ENCODE measurements at places on chromosomes 3 and 15. TPM values are rescaled to one million over a fixed set of nuclear protein-coding genes. Genes with fewer than 3 reads are reported as not detected.
A peak's percentile ranks its signal among the peaks of the same experiment; 100 is the strongest.

CAPN3 gene
- 24.2 TPM for polyA plus RNA-seq

- DNase-seq: no peak
Measured at GRCh38 chr15:64990168-64990470, 405 bp upstream of the SPG21 start.

DNA sequence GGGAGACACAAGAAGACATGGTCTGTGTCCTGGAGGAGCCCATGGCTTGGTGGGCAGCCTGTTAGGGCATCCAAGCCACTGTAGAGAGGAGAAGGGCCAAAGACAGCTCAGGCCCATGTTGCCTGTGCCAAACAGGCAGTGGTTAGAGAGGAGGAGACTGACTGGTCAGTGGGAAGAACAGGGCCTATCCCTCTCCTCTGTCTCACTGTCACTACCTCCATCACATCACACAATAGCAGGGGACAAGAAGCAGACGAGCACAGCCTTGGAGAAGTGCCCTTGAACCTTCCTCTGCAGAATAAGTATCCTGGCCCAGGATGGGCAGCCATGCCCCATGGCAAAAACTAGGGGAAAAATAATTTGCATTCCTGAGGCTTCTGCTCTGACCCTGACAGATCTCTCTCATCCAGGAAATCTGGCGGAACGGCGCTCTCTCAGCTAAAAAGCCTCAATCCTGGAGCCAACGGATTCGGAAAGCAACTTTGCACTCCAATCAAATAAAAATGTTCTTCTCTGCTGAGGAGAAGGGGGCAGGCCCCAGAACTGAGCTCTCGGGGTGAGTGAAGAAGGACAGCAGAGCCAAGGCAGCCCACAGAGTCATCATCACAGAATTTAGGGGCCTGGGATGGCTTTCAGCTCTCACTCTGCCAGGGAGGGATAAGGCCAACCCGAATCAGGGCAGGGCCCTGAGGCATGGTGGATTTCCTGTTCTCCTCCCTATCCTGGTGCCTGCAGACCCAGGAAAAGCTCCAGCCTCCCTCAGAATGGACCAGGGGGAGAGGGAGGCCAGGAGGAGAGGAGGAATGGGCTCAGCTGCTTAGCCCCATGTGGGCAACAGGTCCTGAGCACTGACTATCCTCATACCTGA, 1.6 kb downstream of the SHF start:
- DNase-seq: no peak

GRCh38 chr3:189041482-189042090, 130.2 kb upstream of the TPRG1 start:
- DNase-seq: no peak

SLC38A3 gene
- polyA plus RNA-seq: 7.2 TPM

DNA sequence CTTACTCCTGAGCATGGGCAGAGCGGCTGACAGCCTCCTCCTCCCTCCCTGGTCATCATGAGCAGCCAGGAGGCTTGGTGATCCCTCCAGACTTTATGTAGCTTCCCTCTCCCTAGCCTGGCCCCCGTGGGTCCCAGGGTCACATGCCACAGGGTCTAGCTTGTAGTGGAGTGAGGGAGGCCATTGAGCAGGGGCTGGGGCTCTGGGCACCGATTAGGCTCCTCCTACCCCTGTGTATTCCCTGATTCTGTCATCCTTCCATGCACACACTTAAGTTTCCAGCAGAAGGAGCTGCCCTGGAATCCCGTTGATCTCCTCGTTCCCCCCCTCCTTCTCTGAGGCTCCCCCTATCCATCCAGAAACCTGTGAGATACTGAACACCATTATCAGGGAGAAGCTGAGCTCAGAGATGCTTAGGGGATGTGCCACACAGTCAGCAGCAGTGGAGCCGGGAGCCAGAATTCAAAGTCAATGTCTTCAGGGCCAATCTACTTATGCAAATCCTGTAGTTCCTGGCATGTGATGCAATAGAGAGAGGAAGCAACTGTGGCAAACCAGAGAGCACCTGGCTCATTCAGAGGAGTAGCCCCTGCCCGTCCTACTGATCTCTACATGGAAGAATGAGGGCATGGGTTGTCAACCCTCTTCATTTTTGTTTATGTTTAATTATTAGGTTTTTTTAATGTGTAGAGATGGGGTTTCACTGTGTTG, 17.2 kb downstream of the CCDC33 start:
- DNase-seq: no peak

ASTE1 gene
- polyA plus RNA-seq: 11.9 TPM

GOLGA6B gene
- polyA plus RNA-seq: 0.09 TPM

DNA sequence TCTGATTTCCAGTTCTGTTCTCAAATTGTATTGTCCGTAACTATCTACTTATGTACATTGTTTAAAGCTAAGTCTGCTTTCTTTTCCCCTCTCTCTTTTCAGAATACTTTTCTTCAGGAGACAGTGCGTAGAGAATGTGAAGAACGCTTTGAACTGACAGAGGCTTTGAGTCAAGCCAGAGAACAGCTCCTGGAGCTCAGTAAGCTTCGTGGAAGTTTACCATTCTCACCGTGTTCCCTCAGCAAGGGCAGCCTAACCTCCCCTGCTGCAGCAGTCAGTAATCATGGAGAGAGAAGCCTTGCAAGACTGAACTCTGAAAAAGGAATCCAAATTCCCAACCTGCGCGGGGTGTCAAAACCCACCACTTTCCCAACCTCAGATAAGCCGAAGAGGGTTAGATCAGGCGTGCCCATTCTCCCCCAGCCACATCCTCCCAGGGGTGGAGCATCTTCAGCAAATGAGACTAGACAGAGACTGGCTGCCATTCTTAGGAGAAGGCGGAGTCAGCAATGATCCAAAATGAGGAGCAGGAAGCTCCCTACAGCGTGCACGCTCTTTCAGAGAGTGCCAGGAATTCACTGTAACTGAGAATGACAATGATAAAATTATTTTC, 114.6 kb downstream of the CCNL1 start:
- DNase-seq: no peak

GATM gene
- 255 TPM for polyA plus RNA-seq

SLC22A14 gene
- polyA plus RNA-seq: 0.62 TPM

GRCh38 chr15:36622197-36622795, 42.9 kb downstream of the CDIN1 start:
- DNase-seq: no peak

LSMEM2 gene
- 0.95 TPM for polyA plus RNA-seq

- peak; percentile 5 for DNase-seq
Measured at GRCh38 chr3:130601442-130601971, 84.5 kb downstream of the COL6A6 start.

DNA sequence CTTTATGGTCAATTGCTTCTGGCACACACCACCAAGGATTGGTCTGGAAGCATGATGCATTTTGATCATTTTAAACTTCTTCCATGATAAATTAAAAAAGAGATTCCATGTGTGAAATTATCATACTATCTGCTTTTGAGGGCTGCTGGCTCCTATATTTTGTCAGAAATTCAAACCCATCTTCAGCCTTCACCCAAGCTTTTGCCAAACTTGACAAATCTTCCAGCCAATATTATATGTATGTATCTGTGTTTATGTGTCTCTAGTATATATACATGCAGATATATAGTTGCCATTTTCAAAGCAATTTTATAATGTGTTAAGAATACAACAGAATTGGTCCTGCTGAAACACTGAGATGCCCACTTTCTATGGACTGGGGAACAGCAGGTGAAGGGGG, 275.7 kb downstream of the AGBL1 start:
- no peak for DNase-seq

DNA sequence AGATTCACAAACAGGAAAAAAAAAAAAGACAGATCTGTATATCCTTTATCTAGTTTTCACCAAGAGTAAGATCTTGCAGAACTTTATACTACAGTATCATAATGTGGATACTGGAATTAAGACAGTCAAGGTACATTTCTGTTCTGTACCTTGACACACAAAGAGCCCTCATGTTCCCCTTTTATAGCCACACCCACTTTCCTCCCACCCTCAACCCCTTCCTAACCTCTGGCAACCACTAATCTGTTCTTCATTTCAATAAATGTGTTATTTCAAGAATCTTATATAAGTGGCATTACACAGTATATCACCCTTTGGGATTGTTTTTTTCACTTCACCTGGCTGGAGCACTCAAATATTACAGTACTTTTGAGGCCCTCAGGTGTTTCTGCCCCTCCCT, 3.6 kb upstream of the RAB6B start:
- no peak for DNase-seq

- no peak for DNase-seq
Measured at GRCh38 chr15:81176291-81176893, 20.3 kb upstream of the IL16 start.

SAMMSON gene
- 0.09 TPM for polyA plus RNA-seq

HACL1 gene
- 26.4 TPM for polyA plus RNA-seq

FOXL2 gene
- not detected for polyA plus RNA-seq
